ENCODE measurements at places on chromosomes 16 and 17.

- DNase-seq: no peak
Observed at GRCh38 chr16:68915589-68915988, 72.3 kb downstream of the TANGO6 start.

- DNase-seq: no peak
Observed at GRCh38 chr16:82070656-82071369, 35.8 kb downstream of the HSD17B2 start.

GRCh38 chr17:3867106-3867505, 21.1 kb upstream of the NCBP3 start:
- no peak for DNase-seq

DNA sequence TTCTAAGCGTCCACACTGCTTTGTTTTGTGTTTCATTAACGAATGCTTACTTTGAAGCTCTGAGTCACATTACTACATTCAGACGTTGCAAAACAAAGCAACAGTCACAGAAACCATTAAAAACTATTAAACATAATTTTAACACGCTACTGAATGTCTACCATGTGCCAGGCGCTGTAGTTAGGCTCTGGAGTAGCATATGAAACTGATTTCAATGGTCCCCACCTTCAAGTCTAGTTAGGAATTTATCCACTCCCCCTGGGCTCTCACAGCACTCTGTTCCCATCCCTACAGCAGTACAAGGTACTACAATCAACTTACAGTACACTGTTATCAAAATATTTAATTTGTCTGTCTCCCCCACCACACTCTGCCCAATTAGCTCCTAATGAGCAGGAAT, 631 bp downstream of the UTP6 start:
- no peak for DNase-seq

DNA sequence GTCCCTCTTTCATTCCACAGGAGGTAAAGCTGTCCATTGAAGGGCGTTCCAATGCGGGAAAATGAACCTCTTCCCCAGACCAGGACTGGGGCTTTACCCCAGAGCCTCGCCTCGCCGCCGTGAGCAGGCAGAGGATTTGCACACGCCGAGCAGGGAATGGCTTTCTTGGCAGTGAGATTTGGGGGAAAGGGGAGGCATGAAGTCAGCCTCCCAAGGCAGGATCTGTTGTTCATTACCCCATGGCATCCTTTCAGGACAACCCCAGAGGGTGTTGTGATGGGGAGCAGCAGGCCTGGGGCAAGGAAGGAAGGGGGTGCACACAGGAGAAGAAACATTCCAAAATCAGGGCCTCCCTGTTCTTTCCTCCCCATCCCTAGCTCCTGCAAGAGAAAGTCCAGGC, 6.0 kb downstream of the ATXN1L start:
- no peak for DNase-seq

Data from right kidney (tissue), 9 donors.